CD8-positive, alpha-beta T cell (primary cell): ENCODE measurements at places on chromosomes 4 and X. TPM values are rescaled to one million over a fixed set of nuclear protein-coding genes. Genes with fewer than 3 reads are reported as not detected.

Gene SMIM31
- not detected for total RNA-seq

Gene SLC2A9
- total RNA-seq: 1.1 TPM

Gene COL4A5
- total RNA-seq: not detected

Gene IL2RG
- 166 TPM for total RNA-seq

Gene IL13RA1
- not detected for total RNA-seq

Gene ADGRL3
- not detected for total RNA-seq

Gene NUP62CL
- 0.65 TPM for total RNA-seq

Gene ARR3
- total RNA-seq: not detected

Gene GYPA
- not detected for total RNA-seq

Gene SLC10A4
- total RNA-seq: not detected

Gene SYP
- 0.65 TPM for total RNA-seq

Gene CNGA2
- not detected for total RNA-seq

Gene CFP
- 4.8 TPM for total RNA-seq

Gene C1QTNF7
- total RNA-seq: not detected

Gene GAGE1
- total RNA-seq: not detected

Gene TSPAN7
- 0.52 TPM for total RNA-seq

Gene GABRG1
- not detected for total RNA-seq

Gene EOLA2
- 43.7 TPM for total RNA-seq

Gene CRMP1
- not detected for total RNA-seq

Gene ACE2
- not detected for total RNA-seq

Gene MGAT4D
- total RNA-seq: not detected

Gene NLGN3
- total RNA-seq: 4.6 TPM

Gene CXCR3
- 95.8 TPM for total RNA-seq

Gene CENPVL2
- total RNA-seq: not detected

Gene SPANXC
- total RNA-seq: not detected

Gene ZIC3
- not detected for total RNA-seq

Gene CLCN5
- total RNA-seq: 0.53 TPM

Gene CFAP299
- not detected for total RNA-seq

Gene RNF150
- not detected for total RNA-seq

Gene SLC9B1
- total RNA-seq: 4.0 TPM

Gene MTTP
- total RNA-seq: not detected

Gene SPANXB1
- not detected for total RNA-seq

Gene SULT1B1
- 4.5 TPM for total RNA-seq

Gene IL3RA
- 1.1 TPM for total RNA-seq

Gene GABRA4
- total RNA-seq: not detected

Gene DCAF4L1
- total RNA-seq: 0.05 TPM

Gene GPRASP2
- 2.1 TPM for total RNA-seq

Gene SRD5A3
- 1.1 TPM for total RNA-seq

Gene MND1
- total RNA-seq: not detected

Gene EDNRA
- not detected for total RNA-seq

Gene CYP2U1
- total RNA-seq: 3.4 TPM

Gene HAUS3
- 154 TPM for total RNA-seq

Gene DGKK
- total RNA-seq: not detected

Gene STAP1
- total RNA-seq: 1.0 TPM

Gene CSAG3
- not detected for total RNA-seq

Gene BTK
- 1.4 TPM for total RNA-seq

Gene MAGEA10
- not detected for total RNA-seq

Gene OTUD6A
- not detected for total RNA-seq

Gene ADGRG4
- total RNA-seq: not detected

Gene F11
- total RNA-seq: not detected

Gene TLR2
- 1.6 TPM for total RNA-seq

Gene ARL9
- total RNA-seq: not detected
